NCI-H1694 treated with DMSO at 0.1 percent for 48 hours (cell line): ENCODE measurements at places on chromosomes 3 and 15.

DNA sequence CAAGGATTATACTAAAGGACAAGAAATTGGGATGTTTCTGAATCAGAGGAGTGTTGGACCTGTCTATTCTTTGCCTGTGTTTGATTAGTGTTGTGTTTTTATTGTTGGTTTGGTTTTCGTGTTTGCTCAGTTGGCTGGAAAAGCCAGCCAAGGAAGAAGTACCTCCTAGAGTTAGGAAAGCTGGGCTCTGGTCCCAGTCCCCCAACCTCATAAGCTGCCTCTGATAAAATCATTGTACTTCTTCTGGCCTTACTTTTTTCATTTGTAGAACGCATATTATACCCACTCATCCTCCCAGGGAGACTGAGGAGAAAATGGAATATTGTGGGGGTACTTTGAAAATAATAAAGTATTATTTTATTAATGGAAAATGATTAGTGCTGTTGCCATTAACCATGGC, 177.4 kb upstream of the TRIM42 start:
- DNase-seq, result no peak

DNA sequence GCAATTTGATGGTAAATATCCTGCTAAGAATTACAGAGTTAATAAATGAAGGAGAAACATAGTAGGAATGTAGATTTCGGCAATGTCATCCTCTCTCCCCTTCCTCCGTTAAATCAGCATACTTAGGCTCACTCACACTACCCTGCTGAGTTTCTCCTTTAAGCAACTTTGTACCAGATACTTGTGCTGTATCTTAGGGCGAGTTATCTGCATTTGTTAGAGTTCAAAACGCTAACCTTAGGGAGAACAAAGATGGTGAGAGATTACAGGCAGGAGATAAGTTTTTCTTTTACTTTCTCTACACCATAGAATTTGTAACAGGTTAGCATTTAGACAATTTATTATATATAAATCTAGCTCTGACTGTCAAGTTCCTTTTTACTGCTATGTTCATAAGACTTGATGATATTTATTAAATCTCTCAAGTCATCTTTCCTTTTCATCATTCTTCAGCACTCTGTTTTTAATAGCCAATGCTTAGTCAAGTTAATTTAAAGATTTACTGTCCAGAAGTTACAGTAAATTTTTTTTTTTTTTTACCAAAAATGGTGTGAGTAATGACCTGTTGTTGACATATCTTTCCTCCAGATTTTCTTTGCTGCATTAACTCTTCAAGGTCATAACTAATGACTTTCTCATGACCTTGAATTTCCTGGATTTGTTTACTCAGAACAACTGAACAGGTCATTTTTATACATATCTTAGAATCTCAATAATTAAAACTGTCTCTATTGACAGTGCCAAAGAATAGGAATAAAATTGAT, 22.2 kb downstream of the SUCNR1 start:
- no peak for DNase-seq

DNA sequence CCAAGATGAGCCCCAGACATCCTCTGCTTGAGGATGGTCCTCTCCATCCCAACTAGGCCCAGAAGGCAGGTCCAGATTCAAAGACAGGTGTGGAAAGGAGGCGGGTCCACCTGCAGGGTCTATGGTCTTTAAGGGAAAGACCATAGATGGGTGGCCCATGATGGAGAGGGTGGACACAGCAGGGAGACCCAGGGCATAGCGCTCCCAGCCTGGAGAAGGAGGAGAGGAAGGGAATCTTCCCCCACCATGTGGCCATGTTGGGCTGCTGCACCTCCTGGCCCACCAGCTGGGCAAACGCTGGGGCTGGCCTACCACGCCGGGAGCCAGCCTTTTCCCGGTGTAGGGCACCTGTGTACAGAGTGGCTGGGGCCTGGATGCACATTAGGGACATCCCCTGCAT, 265.2 kb upstream of the TLE3 start:
- DNase-seq, result no peak

GRCh38 chr15:51162865-51163762, 68.4 kb upstream of the TNFAIP8L3 start:
- peak; percentile 62 for DNase-seq

DNA sequence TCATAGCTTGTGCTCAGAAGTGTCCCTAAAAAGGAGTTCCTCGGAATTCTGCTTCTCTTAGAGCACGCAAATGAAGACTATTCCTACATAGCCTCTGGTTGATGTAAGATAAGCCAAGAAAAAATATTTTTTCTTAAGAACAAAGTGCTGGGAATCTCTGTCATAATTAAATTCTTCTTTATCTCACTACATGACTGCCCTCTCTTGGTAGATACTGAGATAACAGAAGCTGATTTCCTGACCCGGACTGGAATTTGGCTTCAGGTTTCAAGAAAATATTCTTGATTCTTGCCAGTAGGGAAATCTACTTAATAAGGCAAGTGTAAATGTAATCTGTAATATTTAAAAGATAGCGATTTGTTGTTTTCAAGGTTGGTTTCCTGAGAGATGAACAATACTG, 31.3 kb upstream of the SETMAR start:
- DNase-seq, result peak; percentile 5

DNA sequence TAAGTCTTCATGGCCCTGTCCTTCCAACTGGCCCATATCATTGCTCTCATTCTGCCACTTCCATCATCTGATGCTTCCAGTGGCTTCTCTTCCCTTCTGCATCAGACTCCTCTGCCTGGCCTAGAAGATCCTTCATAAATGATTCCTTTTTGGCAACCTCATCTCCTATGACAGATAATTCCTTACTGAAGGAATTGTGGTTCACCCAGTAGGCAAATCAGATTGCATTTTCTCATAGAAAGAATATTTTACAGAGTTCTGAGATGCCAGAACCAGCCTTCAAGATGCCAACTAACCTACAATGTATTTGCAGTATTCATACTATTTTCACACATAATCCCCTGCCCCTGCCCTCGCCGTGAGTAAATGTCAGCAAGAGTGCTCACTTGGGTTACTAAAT, 423.0 kb upstream of the TGFBR2 start:
- no peak for DNase-seq

DNA sequence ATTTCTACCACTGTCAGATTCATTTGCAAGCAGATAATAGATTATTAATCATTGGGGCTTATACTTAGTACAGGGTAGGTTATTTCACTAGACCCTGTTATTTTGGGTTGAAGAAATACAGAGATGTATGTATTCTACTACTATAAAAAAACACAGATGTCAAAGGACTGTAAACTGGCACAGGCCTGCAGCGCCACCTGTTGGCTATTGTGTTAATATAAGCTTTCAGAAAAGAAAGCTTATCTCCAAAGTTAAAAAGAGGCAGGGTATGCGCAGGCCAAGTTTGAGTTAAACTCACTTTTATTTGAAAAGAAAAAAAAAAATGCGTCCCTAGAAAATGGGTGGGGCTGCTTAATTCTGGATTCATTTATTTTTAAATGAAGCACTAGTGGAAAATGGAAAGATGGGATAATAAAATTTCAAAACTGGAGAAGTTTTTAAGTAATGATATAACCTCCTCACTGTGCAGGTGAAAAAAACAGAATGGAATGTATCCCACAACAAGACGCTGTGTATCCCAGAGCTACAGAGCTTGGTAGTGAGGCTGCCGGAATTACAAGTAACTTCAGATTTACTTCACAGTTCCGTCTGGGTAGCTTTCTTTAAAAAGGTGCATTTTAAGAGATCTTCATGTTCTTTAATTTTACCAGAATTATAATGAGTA, 407.2 kb upstream of the TGFBR2 start:
- peak; percentile 34 for DNase-seq

GRCh38 chr3:69065318-69065964, 13.3 kb upstream of the TMF1 start:
- no peak for DNase-seq

DNA sequence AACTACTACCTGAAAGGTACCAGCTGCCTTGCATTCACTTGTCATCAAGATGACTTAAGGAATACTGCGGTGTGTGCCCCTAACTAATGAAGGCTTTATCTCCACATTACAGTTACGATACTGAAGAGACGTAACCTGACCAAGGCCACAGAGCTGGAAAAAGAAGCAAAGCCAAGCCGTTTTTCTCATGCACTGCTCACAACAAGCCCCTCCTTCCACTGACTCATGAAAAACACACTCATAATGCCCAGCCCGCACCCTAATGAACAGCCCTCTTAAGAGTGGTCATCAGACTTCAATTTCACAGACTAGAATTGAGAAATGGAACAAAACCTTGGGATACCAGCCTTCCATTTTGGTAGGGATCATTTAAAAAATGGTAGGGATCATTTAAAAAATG, 11.6 kb downstream of the PSMD6 start:
- no peak for DNase-seq

DNA sequence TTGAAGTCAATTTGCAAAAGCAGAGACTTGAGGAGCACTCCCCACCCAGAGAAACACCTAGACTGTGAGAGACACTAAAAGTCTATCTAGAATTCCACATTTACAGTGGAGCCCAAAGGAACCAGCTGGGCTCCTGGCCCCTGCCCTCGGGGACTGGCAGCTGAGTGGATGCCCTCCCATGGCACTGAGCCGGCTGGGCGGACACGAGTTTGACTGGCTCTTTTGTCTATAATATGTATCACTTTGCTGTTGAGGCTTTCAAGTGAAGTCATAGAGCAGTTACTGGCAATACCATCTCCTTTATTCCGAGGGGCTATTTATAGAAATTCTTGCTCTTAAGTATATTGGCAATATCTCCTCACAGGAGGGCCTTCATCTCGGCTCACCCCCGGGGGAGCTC, 65.8 kb upstream of the TNFAIP8L3 start:
- no peak for DNase-seq

GRCh38 chr15:74982183-74982582, 13.2 kb upstream of the SCAMP5 start:
- no peak for DNase-seq

- DNase-seq, result no peak
These were observed 44.6 kb downstream of the BDH1 start for GRCh38 chr3:197511130-197511529.

DNA sequence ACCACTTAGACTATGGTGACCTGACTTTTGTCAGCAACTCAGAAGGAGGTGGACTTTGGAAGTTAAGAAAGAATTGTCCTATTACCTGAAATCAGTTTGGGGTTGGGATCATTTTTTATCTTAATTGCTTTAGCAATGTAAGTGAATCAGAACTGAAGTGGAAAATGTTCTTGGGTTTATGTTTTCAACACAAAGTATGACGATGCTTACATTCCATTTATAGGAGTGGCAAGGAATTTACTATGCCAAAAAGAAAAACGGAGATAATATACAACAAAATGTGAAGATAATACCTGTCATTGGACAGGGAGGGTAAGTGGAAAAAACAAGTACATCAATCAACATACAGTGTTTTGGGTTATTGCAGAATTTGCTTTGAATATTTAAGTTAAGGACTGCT, 116.1 kb downstream of the PDE8A start:
- DNase-seq, result no peak

GRCh38 chr3:81279481-81280379, 481.7 kb downstream of the GBE1 start:
- DNase-seq, result no peak

GRCh38 chr3:129304962-129305222, 26.2 kb downstream of the HMCES start:
- DNase-seq, result no peak

DNA sequence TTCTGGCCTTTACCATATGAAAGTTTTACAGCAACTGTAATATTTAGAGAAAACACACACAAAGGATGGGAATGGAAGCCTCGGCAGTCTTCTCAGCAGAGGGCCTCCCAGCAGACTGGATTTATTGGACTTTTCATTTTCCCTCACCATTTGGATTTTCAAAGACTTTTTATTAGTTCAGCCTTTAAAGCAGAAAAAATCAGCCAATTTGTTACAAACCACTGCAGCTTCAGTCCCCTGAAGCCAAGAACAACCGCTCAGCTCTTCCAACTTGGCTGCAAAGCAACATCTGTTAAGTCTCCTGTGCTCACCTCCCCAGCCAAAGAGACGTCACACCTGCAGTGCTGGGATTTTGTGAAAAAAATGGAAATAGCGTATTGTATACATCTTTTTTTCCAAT, 120.8 kb downstream of the GMPS start:
- no peak for DNase-seq

DNA sequence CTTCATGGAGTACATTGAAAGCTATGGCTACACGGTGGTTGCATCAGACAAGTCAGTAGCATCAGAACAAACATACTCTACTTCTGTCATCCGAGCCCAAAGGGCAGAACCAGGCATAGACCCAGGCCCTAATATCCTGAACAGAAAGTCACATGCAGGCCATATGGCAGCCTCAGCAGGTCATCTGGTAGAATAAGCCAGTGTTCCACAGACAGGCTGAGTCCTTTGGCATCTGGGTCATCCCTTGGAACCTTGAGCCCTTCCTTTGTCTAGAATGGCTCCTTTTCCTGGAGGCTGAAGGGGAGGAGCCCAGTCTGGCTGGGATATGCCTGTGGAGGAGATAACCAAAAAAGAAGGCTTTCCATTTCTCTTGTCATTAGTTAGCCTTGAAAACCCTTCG, 29.2 kb downstream of the SEMA6D start:
- DNase-seq, result no peak

- DNase-seq, result no peak
These were observed 514.1 kb downstream of the MAGI1 start for GRCh38 chr3:65524584-65524983.

DNA sequence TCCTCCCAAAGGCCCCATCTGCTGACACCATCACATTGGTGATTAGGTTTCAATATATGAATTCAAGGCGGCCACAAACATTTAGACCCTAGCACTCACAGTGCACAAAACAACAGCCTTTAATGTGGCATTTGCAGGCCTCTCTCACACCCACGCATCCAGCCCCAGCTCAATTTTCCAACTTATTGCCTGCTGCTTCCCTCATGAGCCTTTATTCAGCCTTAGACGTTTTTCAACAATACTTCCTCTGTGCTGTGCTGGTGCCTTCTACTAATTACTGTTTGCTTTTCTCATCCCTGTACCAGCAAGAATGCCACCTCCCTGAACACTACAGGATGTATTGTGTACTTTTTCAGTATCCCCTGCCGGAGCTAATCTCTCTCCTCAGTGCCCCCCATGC, 334.6 kb downstream of the GABRB3 start:
- no peak for DNase-seq

DNA sequence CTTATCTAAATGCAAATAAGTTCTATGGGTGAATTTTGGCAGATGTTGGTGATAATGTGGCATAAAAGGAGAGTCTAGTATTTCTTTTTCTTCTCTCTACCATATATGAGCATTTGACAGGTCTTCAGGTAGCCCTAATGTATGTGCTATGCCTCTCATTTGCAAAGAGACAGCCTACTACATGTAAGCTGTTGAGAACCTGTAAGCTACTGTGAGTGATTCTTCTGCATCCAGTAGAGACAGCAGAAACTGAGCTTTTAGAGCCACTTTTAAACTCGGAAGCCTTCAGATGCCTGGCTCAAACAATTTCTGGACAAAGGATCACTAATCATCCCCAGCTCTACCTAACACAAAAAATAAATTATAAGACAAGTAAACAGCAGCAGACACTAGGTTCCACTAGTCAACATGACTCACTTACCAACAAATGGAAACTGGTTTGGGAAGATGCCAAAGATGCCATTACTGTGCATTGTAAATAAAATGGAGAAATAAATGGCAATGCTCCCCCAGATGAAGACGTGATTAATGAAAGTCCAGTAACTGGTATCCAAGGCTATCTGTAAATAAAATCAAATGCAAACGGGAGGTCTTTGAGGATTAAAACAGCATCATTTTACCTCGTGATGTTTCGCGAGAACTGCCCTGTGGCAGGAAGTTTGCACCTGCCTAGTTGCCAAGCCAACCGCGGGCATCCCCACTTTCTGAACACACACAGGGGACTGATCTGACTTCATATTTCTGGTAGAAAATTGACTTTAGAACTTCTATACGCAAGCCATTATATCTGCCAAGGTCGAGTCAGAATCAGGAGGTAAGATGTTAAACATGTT, 245.3 kb downstream of the DTWD1 start:
- no peak for DNase-seq

GRCh38 chr3:33791477-33792166, 6.8 kb upstream of the PDCD6IP start:
- no peak for DNase-seq
